ENCODE measurements at places on chromosomes 7 and 10.

DNA sequence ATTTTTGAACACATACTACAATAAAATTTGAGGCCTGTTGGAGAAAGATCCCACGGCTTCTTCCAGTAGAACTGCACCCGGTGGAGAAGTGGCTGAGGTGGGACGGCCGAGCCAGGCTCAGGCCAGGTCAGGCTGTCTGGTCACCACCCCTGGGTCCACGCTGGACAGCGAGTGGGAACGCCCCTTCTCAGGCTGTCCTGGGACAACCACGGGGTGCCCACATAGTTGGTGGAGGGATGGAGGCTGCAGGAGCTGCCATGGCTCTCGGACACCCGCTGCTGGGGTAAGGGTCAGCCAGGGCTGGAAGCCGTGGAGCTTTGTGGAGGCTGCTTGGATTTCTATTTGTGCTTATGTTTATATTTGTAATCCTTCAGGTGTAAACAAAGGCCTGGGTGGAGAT is 206.5 kb downstream of the DNAJB6 start:
- no peak for DNase-seq

GRCh38 chr7:94311515-94311914 is 83.2 kb upstream of the COL1A2 start:
- no peak for DNase-seq

DNA sequence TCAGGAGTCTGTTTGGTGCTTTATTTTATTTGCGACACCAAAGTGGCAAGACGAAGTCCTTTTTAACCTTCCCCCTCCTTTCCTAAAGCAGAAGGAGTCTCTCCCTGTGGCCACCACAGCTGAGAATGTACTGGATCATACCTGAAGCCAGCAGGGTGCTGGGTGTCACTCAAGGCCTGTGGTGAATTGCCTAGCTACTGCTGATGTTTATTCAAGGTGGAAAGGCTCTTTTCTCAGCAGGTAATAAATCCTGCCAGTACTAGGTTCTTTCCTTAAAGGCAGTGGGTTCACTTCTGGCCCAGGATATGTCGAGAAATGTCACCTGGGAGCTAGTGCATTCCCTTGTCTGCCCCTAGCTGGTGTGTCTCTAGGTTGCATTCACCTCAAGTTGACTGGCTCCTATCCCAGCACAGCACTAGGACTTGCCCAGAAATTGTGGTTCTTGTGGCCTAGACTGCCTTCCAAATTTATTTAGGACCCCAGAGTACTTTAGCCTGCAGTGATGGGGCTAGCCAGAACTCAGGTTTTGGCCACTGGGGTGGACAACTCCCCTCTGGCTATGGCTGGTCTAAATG is 60.8 kb upstream of the FAM3C start:
- no peak for DNase-seq

DNA sequence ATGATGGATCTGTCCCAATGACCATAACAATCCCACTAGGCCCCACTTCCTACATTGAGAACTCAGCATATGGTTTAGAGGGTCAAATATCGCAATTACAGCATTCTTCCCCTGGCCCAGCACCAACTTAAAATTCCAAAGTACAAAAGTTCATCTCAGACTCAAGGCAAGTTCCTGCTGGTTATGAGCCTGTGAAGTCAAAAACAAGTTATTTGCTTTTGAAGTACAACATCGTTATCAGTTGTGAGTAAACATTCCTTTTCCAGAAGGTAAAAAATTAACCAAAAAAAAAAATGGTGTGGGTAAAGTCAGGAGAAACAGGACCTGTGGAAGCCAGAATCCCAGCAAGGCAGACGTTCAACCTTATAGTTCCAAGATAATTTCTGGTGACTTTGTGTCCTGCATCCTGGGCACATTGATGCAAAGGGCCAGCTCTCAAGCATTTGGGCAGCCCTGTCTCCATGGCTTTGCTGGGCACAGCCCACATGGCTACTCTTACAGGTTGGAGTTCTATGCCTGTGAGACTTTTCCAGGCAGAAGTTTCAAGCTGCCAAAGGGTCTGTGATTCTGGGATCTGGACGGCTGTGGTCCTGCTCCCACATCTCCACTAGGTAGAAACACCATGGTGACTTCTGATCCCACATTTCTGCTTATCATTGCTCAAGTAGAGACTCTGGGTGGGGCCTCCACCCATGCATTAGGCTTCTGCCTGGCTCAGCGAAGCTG is 37.5 kb downstream of the AKR1C8 start:
- DNase-seq = no peak

DNA sequence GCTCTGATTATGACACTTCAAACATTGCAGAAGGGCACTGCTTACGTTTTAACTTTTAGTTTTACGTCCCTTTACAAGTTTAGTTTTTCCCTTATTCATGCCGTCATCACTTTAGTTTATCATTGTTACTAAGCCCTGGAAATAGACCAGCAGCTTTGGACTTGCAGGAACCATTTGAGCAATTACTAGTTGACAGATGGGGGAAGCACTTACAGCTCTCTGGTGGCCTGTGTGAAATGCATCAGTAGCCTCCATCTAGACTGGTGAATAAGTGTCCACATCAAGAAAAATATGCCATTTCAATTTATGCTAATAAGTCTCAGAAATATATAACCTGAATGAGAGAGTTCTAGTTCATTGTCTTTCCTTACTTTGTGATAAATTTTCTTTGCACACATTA is 194.9 kb upstream of the GRM3 start:
- no peak for DNase-seq

DNA sequence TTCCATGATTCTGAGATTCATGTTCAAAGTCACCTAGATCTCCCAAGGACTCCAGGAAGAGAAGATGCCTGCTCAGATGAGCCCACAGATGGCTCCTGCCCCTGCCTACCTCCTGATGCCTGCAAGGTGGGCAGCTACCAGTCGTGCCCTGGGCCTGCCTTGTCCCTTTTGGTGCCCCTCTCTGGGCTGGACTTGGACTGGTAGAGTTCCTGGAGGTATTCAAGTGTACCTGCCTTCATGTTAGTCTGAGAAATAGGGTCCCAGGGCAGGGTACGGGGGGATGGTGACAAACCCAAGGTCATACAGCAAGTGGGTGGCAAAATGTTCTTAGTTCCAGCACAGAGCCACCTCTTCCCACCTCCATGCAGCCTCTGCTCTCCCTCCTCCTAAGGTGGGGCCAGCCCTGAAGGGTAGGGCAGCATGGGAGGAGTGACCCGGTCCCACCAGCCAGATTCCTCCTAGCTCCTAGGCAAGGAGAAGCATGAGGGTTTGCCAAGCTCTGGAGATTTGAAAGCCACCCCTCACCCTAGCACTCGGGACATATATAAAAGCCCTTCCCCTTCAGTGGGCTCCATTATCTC is 80.8 kb upstream of the UNC5B start:
- DNase-seq = no peak

- no peak for DNase-seq
Observed at GRCh38 chr10:9950070-9950469, 1067.6 kb upstream of the CELF2 start.

DNA sequence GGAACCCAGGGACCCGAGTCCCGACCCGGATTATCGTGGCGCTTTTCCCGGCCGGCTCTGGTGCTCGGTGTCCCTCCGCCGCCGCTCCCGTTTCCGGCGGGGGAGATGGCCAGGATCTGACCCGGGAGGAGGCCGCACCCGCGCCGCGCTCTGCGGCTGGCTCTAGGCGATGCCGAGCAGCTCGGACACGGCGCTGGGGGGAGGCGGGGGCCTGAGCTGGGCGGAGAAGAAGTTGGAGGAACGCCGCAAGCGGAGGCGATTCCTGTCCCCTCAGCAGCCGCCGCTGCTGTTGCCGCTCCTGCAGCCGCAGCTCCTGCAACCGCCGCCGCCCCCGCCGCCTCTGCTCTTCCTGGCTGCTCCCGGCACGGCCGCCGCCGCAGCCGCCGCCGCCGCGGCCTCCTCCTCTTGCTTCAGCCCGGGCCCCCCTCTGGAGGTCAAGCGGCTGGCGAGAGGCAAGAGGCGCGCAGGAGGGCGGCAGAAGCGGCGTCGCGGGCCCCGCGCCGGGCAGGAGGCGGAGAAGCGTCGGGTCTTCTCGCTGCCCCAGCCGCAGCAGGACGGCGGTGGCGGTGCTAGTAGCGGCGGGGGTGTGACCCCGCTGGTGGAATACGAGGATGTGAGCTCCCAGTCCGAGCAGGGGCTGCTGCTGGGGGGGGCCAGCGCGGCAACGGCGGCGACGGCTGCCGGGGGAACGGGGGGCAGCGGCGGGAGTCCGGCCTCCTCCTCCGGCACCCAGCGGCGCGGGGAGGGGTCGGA is 593 bp downstream of the CDK13 start:
- DNase-seq = peak; percentile 13

DNA sequence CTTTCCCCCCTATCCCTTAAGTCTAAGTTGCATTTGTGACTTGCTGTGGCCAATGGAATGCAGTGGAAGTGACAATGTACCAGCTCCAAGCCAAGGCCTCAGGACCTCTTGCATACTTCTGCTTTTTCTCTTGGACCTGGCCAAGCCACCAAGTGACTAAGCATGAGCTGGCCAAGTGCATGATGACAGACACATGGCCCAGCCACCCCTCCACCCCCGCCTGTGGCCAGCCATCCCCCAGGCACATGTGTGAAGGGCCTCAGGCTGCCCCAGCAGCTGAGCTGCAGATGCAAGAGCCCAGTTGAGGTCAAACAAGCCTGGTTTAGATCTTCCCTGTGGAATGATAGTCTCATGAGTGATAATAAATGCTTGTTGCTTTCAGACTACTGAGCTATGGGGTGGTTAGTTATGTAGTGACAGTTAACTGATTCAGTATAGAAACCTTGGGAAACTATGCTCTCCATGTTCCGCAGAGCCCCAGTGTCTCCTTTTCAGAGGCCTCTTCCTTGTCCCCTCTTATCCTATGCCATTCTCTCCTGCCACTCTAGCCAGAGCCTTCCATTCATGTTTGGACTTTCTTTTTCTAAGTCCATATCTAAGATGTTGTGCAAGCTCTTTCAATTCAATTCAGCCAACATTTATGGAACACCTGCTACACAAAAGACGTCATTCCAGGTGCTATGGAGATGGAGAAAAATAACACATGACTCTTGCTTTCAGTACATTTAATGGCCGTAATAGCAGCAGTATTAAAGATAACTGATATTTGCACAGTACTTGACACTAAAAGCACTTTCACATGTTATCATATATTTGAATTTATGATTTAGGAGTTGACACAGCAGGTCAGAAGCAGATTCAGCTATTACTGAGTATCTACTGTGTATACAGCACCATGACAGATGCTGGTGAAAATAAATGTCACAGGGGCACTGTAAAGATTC is 55.5 kb upstream of the LOXL4 start:
- DNase-seq = no peak

DNA sequence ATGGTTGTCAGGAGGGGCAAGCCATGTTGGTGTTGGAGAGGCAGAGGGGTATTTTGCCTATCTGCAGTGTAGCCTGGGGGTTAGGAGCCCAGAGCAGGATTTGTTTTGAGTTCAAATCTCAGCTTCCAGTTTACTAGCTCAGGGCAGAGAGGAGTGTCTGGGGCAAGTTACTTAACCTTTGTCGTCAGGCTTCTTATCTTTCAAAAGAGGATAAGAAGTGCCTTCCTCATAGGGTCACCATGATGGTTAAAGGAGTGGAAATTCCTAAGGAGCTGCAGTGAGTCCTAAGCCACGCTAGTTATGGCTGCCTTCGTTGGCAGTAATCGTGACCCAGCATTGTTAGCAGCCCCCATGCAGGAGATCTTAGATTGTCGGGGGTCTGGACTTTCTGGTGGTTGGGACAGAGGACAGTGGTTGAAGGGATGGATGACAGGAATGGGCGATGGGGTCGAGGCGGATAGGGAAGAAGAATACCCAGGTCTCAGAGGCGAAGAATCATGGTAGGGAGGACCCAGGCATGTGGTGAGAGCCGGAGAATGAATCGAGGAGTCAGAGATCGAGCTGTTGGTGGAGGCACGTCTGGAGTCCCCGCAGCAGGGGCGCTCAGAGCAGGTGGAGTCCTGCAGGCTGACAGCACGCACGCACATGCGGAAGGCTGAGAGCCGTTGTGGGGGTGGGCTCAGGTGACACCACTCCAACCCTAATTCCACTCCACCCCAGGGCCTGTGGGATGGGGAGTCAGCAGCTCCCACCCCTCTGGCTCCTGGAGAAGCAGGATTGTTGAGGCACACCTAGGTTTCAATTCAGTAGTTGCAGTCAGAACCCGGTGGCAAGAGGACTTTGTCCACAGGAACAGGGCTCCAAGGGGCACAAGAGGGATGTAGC is 11.6 kb downstream of the ADCK2 start:
- no peak for DNase-seq

- DNase-seq = no peak
Observed at GRCh38 chr10:103590744-103591291, 97.3 kb downstream of the NEURL1 start.

DNA sequence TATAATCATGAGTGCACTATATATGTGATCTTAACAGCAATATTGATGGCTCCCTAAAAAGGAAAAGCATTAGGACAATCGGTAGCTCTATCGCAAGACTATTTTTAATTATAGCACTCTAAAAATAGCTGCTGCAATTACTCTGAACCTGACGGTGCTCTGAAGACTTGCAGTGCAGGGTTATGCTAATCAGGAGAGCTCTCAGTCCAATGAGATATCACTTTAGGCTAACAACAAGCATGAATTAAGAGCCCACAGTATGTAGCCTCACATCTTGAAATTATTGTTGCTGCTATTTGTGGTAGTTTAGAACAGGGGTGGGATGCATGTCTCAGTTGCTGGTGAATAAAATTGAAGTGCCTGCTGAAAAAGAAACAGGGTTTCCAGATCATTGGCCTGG is 515.8 kb upstream of the AKR1E2 start:
- DNase-seq = no peak

Measured in NCI-H526 treated with DMSO at 0.1 percent for 48 hours (cell line).